Body of pancreas (tissue), 4 donors: ENCODE measurements at places on chromosomes 1 and 21. TPM values are rescaled to one million over a fixed set of nuclear protein-coding genes. Genes with fewer than 3 reads are reported as not detected.
A peak's percentile ranks its signal among the peaks of the same experiment; 100 is the strongest.

GRCh38 chr21:41698071-41698470 lies 68.8 kb downstream of the RIPK4 start:
- no peak overlapping the region for H3K4me3 ChIP-seq
- no peaks in the 10 kb centered on the region for H3K36me3 ChIP-seq
- H3K27ac ChIP-seq, result no peak overlapping the region

DNA sequence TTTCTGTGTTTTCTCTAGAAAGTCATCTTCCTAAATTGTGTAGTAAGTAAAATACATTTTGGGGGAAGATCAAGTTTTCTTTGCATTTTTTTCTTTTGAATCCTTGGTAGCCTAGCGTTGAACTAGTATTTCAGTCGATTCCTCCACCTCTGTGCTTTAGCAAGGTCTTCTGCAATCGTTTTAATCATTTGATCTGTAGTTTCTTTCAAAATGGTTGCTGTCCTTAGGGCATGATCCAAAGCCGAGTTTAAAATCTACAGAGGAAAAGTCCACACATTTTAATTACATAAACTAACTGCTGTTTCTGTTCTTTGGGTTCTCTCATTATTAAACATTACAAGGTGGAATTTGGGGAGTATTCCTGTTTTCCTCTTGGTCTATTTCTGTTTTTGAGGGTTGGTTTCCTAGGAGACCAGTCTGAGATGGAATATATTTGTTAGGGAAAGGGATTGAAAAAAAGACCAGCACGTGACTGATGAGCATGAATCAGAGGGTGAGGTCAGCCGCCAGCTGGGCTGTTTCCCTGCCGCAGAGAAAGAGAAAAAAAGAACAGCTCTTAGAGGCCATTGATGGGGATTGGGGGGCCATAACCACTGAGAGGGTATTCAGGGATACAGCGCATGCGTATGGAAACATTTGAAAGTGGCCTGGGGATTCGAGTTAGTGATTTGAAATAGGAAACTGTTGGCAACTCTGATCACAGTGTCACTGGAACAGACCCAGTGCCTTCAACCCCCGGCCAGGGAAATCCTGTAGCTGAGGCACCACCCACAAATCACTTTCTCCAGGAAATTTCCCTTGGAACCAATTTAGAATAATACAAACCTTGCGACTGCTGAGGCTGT lies 40.6 kb downstream of the AKNAD1 start:
- no peaks in the 10 kb centered on the region for H3K27me3 ChIP-seq
- H3K36me3 ChIP-seq, result no peaks in the 10 kb centered on the region
- DNase-seq, result peak; percentile 86
- peaks cover 22% of the 10 kb centered on the region for H3K4me1 ChIP-seq
- H3K27ac ChIP-seq, result peak overlapping the region; percentile 72

DNA sequence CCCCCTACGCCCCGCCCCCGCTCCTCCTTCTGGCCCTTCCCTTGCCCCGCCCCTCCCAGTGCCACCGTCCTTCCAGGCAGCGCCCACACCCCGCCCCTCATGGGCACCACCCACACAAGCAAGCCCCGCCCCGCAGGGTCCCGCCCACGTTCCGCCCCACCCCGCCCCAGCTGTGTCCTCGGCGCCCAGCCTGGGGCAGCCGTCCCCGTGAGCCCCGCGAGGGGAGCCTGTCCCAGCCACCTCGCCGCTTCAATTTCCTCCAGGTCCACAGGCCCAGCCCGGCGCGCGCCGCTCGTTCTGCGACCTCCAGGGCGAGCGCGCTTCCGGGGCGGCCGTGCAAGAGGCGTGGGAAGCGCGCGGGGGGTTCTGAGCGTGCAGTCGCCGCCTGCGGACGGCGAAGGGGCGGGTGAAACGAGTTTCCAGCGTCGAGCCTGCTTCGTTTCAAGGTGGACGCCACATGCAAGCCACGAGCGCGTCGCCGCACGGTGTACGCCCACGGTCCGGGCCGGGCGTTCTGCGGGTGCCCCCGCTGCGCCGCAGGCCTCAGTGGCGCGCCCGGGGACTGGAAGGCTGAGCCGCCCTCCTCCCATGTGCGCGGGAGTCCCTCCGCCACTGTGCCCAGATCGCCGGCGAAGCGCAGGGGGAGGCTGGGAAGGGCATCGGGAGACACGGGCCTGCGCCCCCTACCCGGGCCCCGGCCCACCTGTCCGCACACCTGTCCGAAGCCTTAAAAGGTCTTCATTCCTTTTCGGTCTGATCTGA lies 10.8 kb upstream of the FAAP20 start:
- no peaks in the 10 kb centered on the region for H3K27me3 ChIP-seq
- no peaks in the 10 kb centered on the region for H3K36me3 ChIP-seq
- DNase-seq, result peak; percentile 98
- H3K27ac ChIP-seq, result peak overlapping the region; percentile 67

DNA sequence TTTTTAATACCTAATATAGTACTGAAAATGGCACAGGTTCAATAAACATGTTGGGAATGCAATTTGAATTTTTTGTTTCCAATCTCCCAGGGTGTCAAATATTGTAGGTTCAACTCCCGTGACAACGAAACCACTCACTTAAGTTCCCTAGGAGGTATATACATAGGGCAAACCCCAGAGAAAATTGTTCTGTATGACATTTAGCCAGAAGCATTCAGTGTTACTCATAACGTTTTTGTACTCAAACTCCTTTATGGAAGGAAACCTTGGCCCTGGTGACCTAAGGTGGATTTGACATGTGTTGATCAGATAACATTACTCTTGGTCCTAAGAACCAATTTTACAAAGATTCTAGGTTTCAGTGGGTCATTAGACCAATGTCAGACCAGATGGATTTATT lies 110.6 kb downstream of the USP25 start:
- H3K27me3 ChIP-seq, result no peaks in the 10 kb centered on the region
- no peaks in the 10 kb centered on the region for H3K4me1 ChIP-seq
- no peak overlapping the region for H3K27ac ChIP-seq
- DNase-seq, result no peak
- peaks cover 3% of the 10 kb centered on the region for H3K36me3 ChIP-seq

GRCh38 chr1:208526613-208527125 lies 282.5 kb upstream of the PLXNA2 start:
- no peak overlapping the region for H3K27ac ChIP-seq
- no peaks in the 10 kb centered on the region for H3K4me1 ChIP-seq
- H3K36me3 ChIP-seq, result no peaks in the 10 kb centered on the region
- no peak for DNase-seq

DNA sequence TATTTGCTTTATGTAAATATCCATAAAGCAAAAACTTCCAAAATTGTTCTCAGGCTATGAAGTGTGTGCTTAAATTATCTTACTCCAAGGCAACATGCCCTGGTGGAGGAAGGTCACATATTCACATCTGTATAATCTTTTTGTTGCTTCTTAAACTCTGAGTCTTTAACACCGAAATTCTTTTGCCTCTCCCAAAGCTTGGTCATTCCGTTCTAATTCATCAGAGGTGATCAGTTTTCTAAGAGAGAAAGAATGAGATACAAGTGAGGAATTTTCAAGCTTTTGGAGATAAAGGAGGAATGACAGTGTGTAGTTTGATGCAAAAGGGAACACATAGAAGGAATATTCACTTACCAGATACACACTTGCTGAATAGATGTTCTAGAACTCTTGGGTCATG lies 561.7 kb downstream of the LTN1 start:
- no peaks in the 10 kb centered on the region for H3K27me3 ChIP-seq
- no peaks in the 10 kb centered on the region for H3K4me1 ChIP-seq
- no peak overlapping the region for H3K27ac ChIP-seq
- DNase-seq, result no peak
- H3K36me3 ChIP-seq, result no peaks in the 10 kb centered on the region

DNA sequence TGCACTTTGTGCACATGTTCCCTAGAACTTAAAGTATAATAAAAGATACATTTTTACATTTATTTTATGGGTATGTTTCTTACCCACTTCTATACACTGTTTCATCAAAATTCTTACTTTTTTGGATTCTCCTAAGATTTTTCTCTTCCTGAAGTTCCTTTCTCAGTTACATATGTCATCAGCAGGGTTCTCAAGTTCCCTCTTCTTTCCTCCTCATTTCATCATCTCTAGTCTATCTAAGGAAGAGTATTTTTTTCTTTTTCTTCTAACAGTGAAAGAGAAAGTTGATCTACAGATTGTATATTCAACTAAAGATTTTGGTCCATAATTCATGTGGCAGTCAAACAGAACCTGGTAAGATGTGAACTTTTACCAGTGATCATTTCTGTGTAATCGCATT lies 41.2 kb upstream of the CYYR1 start:
- no peaks in the 10 kb centered on the region for H3K4me1 ChIP-seq
- no peaks in the 10 kb centered on the region for H3K27me3 ChIP-seq
- H3K27ac ChIP-seq, result no peak overlapping the region
- H3K4me3 ChIP-seq, result no peak overlapping the region

- no peak overlapping the region for H3K27ac ChIP-seq
- no peaks in the 10 kb centered on the region for H3K27me3 ChIP-seq
- H3K4me3 ChIP-seq, result no peak overlapping the region
- H3K36me3 ChIP-seq, result no peaks in the 10 kb centered on the region
- no peak for DNase-seq
- peaks cover 35% of the 10 kb centered on the region for H3K4me1 ChIP-seq
Measured at GRCh38 chr1:165639821-165640623, 9.0 kb downstream of the MGST3 start.

GRCh38 chr1:85198864-85199263 lies 2.0 kb downstream of the SYDE2 start:
- no peaks in the 10 kb centered on the region for H3K27me3 ChIP-seq
- H3K36me3 ChIP-seq, result no peaks in the 10 kb centered on the region
- peaks cover 39% of the 10 kb centered on the region for H3K4me1 ChIP-seq
- peak overlapping the region; percentile 16 for H3K27ac ChIP-seq
- H3K4me3 ChIP-seq, result no peak overlapping the region
- DNase-seq, result no peak

DNA sequence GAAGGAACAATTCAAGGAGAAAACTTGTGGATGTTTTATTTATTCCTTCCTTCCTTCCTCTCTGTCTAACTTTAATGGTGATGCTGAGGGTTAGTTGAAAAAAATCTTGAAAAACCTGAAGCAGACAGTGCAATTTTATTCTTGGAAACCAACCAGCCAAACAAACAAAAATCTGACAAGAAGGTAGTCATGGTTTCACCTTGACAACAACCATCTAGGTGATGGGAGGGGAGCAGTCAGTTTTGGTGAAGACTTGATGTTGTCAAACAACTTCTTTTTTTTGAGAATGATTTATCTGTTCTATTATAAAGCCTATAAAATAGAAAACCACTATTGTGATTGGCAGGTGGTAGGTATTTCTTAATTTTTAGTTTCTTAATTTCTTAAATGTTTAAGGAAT lies 92.4 kb upstream of the GPR88 start:
- DNase-seq, result no peak
- H3K4me3 ChIP-seq, result no peak overlapping the region
- H3K4me1 ChIP-seq, result no peaks in the 10 kb centered on the region

DNA sequence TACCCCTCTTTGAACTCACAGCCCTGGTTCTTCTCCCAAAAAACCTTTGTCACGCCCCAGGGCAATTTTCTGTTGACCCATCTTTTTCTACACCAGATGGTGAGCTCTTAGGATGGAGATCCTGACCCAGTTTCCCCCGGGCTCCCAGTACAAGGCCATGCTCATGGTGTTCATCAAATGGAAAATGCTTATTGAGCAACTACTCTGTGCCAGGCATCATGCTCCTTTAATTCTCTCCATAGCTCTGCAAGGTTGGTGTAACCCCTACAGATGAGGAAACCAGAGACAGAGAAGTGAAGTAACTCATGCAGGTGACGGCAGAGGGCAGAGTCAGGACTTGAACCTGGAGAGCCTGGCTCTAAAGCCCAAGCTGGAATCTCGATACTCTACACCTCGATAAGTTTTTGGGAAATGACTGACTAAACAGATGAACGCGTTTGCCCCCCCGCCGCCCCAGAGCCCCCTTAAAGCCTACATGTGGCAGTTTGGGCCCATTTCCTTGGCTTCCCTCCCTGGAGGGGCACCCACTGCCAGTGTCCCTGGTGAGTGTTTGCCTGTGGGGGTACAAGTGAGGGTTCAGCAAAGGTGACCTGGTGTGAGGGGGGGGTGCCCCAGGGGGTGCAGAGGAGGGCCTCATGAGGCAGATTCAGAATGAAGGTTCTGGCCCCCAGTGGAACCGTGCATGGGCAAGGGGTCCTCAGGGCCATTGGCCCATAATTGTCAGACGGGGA lies 30.2 kb upstream of the RUNX3 start:
- no peaks in the 10 kb centered on the region for H3K27me3 ChIP-seq
- H3K4me3 ChIP-seq, result no peak overlapping the region
- DNase-seq, result no peak
- H3K36me3 ChIP-seq, result no peaks in the 10 kb centered on the region

GRCh38 chr1:20439282-20439681 lies 46.7 kb downstream of the CAMK2N1 start:
- no peaks in the 10 kb centered on the region for H3K4me1 ChIP-seq
- H3K27me3 ChIP-seq, result no peaks in the 10 kb centered on the region
- no peak overlapping the region for H3K4me3 ChIP-seq
- DNase-seq, result no peak
- H3K27ac ChIP-seq, result no peak overlapping the region
- H3K36me3 ChIP-seq, result no peaks in the 10 kb centered on the region

DNA sequence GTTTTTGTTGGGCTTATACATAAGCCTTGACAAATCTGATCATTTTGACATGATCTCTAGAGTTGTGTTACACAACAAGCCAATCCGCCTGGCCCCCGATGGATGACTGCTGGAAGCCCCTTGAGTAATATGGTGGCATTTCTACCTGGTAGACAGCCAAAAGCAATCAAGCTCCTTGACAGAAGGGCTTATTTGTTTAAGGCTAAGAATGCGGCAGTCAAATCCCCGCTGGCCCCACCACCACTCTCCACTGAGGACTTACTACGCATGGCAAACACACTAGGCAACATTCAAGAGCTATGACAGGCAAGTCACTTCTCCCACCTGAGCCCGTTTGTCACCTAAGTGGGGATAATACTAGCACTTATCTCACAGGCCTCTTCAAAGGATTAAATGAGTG lies 33.4 kb upstream of the C1orf198 start:
- H3K4me1 ChIP-seq, result peaks cover 14% of the 10 kb centered on the region
- H3K27ac ChIP-seq, result no peak overlapping the region
- no peak for DNase-seq
- H3K4me3 ChIP-seq, result no peak overlapping the region
- no peaks in the 10 kb centered on the region for H3K27me3 ChIP-seq

EDARADD gene
- total RNA-seq, result 2.9 TPM

MROH9 gene
- total RNA-seq, result not detected

CD84 gene
- 3.0 TPM for total RNA-seq

FCAMR gene
- not detected for total RNA-seq

RCSD1 gene
- total RNA-seq, result 5.6 TPM

RGS8 gene
- total RNA-seq, result not detected

VCAM1 gene
- total RNA-seq, result 9.6 TPM

FAM151A gene
- total RNA-seq, result not detected
